ENCODE measurements at places on chromosomes 1 and 21.
A peak's percentile ranks its signal among the peaks of the same experiment; 100 is the strongest.

- no peak for DNase-seq
Observed at GRCh38 chr1:155195201-155196102, 12.2 kb downstream of the THBS3 start.

DNA sequence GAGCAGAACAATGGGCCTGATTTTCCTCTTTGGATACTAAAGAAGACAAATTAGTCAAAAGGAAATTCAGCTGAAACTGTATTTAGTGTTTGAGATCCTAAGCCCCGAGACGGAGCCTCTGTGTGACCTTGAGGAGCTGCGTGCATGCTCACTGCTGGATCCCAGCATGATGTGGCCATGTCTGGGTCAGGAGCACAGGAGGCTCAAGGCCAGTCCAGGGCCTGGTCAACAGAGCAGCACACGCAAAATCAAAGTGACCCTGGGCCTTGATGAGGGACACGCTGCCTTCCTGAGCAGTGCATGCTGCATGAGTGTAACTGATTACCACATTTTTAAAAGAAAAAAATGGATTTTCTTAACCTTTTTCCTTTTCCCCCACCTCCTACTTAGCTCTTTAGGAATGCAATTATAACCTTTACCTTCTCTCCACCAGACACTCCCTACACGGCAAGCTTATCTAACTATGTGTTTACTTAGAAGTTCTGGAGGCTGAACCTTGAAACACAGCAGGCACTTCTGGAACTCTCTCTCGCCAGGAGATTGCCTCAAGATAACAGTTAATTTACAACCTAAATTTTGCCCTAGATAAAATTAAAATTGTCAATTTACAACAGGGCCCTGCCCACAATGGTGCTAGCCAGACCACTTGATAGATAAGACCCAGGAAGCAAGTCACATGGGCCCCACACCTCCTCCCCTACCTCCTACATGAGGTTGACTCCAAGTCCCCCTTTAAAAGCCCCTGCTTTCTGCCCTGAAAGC is 144.6 kb downstream of the LRIG2 start:
- DNase-seq, result no peak

GRCh38 chr1:232995189-232995588 is 44.8 kb downstream of the NTPCR start:
- DNase-seq, result no peak

- peak; percentile 28 for DNase-seq
Observed at GRCh38 chr1:117128323-117129079, 7.0 kb upstream of the TRIM45 start.

GRCh38 chr1:7013833-7014639 is 228.8 kb downstream of the CAMTA1 start:
- no peak for DNase-seq

DNA sequence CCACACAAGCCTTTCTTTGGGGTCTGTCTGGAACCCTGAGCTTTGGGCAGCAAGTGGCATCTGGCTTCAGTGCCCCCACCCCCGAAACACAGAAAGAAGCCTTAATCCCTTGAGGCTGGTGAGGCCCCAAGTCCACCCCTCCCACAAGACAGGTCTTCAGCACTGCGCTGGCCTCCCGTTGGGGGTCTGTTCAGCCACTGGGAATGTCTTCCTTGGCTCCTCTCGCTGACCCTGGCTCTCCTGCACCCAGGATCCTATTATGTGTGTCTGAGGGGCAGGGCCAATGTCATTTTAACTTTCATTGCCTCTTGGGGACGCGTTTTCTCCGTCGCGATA is 26.9 kb downstream of the ATP8B2 start:
- DNase-seq, result no peak
